A549 treated with Hydrocortisone at 1 μM for 4 hours (cell line): ENCODE measurements at places on chromosomes 4 and X. TPM values are rescaled to one million over a fixed set of nuclear protein-coding genes. Genes with fewer than 3 reads are reported as not detected.

CFAP47 gene
- total RNA-seq = 0.02 TPM in 1 of 5 replicates, not detected in the others

FAM114A1 gene
- 20.9 to 57.2 TPM (median 30.8 TPM) in 5 replicates for total RNA-seq

CCNG2 gene
- 3.4 to 5.9 TPM (median 4.6 TPM) in 5 replicates for total RNA-seq

MAGED1 gene
- 67.9 to 98.1 TPM (median 83.6 TPM) in 5 replicates for total RNA-seq

ERVMER34-1 gene
- 0.32 to 0.78 TPM (median 0.56 TPM) in 5 replicates for total RNA-seq

TIMP1 gene
- 231 to 288 TPM (median 262 TPM) in 5 replicates for total RNA-seq

GPAT3 gene
- 28.7 to 37.0 TPM (median 33.5 TPM) in 5 replicates for total RNA-seq

TMEM31 gene
- 0.21 TPM in 1 of 5 replicates, not detected in the others for total RNA-seq

CTAG2 gene
- total RNA-seq = not detected in 5 replicates

CYBB gene
- total RNA-seq = 0.02 to 0.08 TPM (median 0.05 TPM) in 5 replicates

LRIT3 gene
- total RNA-seq = 0.03 to 0.09 TPM (median 0.03 TPM) in 5 replicates

ARHGAP36 gene
- not detected in 5 replicates for total RNA-seq

RIBC1 gene
- 0.54 to 0.94 TPM (median 0.67 TPM) in 5 replicates for total RNA-seq

SMIM10L2A gene
- total RNA-seq = 0.15 to 0.22 TPM (median 0.20 TPM) in 5 replicates

DDX53 gene
- not detected in 5 replicates for total RNA-seq

TASL gene
- total RNA-seq = not detected in 5 replicates

SPANXB1 gene
- 1.5 to 3.4 TPM (median 2.0 TPM) in 5 replicates for total RNA-seq

MAGEC1 gene
- 0.02 to 0.05 TPM (median 0.02 TPM) in 3 of 5 replicates, not detected in the others for total RNA-seq

ESX1 gene
- total RNA-seq = 0.06 to 0.08 TPM in 2 of 5 replicates, not detected in the others

FAM53A gene
- total RNA-seq = 0.82 to 1.7 TPM (median 1.1 TPM) in 5 replicates

NMU gene
- total RNA-seq = 0.41 to 0.87 TPM (median 0.65 TPM) in 4 of 5 replicates, not detected in the other

SEC31A gene
- 77.9 to 98.5 TPM (median 85.5 TPM) in 5 replicates for total RNA-seq

NPFFR2 gene
- not detected in 5 replicates for total RNA-seq

CASP6 gene
- 14.4 to 18.4 TPM (median 16.1 TPM) in 5 replicates for total RNA-seq

SATL1 gene
- not detected in 5 replicates for total RNA-seq

TMEM131L gene
- total RNA-seq = 5.2 to 7.0 TPM (median 5.8 TPM) in 5 replicates

S100G gene
- not detected in 5 replicates for total RNA-seq

PNMA5 gene
- not detected in 5 replicates for total RNA-seq

ANOS1 gene
- total RNA-seq = 0.02 to 0.10 TPM (median 0.05 TPM) in 5 replicates

CTSO gene
- 0.89 to 1.3 TPM (median 1.0 TPM) in 5 replicates for total RNA-seq

CPE gene
- total RNA-seq = 1.4 to 1.9 TPM (median 1.7 TPM) in 5 replicates

CCSER1 gene
- total RNA-seq = not detected in 5 replicates

NOA1 gene
- 14.5 to 16.4 TPM (median 15.3 TPM) in 5 replicates for total RNA-seq

CXCL3 gene
- 2.6 to 4.0 TPM (median 3.8 TPM) in 5 replicates for total RNA-seq

SSX4 gene
- total RNA-seq = not detected in 5 replicates

PABPC1L2B gene
- not detected in 5 replicates for total RNA-seq

GCNA gene
- total RNA-seq = 1.5 to 2.0 TPM (median 1.9 TPM) in 5 replicates

MAGEA12 gene
- total RNA-seq = 0.09 to 0.22 TPM (median 0.14 TPM) in 5 replicates

TMEM144 gene
- 2.7 to 4.0 TPM (median 3.3 TPM) in 5 replicates for total RNA-seq

PDLIM3 gene
- total RNA-seq = 0.10 to 0.54 TPM (median 0.24 TPM) in 5 replicates

DCAF12L1 gene
- total RNA-seq = not detected in 5 replicates

REPS2 gene
- total RNA-seq = 0.93 to 1.7 TPM (median 1.4 TPM) in 5 replicates

CDS1 gene
- 0.39 to 0.67 TPM (median 0.61 TPM) in 5 replicates for total RNA-seq

MAGEA6 gene
- total RNA-seq = 11.0 to 13.6 TPM (median 12.4 TPM) in 5 replicates

SYP gene
- total RNA-seq = 2.5 to 2.9 TPM (median 2.8 TPM) in 5 replicates

MCF2 gene
- total RNA-seq = 0.03 to 0.12 TPM (median 0.07 TPM) in 4 of 5 replicates, not detected in the other

ZNF630 gene
- total RNA-seq = 0.14 to 0.40 TPM (median 0.21 TPM) in 5 replicates

PLXNB3 gene
- 3.1 to 4.0 TPM (median 3.6 TPM) in 5 replicates for total RNA-seq

SH3D19 gene
- 21.7 to 25.8 TPM (median 23.5 TPM) in 5 replicates for total RNA-seq

NUDT10 gene
- total RNA-seq = 0.96 to 1.4 TPM (median 1.0 TPM) in 5 replicates

FAM241A gene
- total RNA-seq = 0.68 to 0.99 TPM (median 0.76 TPM) in 5 replicates

MEPE gene
- not detected in 5 replicates for total RNA-seq

CFAP99 gene
- total RNA-seq = 0.12 to 0.24 TPM (median 0.18 TPM) in 3 of 5 replicates, not detected in the others

MAGEA2 gene
- 0.06 to 0.29 TPM (median 0.07 TPM) in 3 of 5 replicates, not detected in the others for total RNA-seq

CYTL1 gene
- not detected in 5 replicates for total RNA-seq

PRDM5 gene
- 2.7 to 5.3 TPM (median 3.8 TPM) in 5 replicates for total RNA-seq

GABRG1 gene
- total RNA-seq = not detected in 5 replicates

PDE6B gene
- not detected in 5 replicates for total RNA-seq
